ENCODE measurements at places on chromosomes 16 and 17.
A peak's percentile ranks its signal among the peaks of the same experiment; 100 is the strongest.

GRCh38 chr16:30786115-30786935 is 680 bp downstream of the ZNF629 start:
- peak overlapping the region; percentile 87 for H3K27ac ChIP-seq
- peaks cover 37% of the 10 kb centered on the region for H3K36me3 ChIP-seq
- peaks cover 23% of the 10 kb centered on the region for H3K4me1 ChIP-seq
- peak overlapping the region; percentile 99 for H3K4me3 ChIP-seq

GRCh38 chr17:76095943-76096342 is 7.6 kb downstream of the EXOC7 start:
- H3K27ac ChIP-seq = no peak overlapping the region
- H3K4me1 ChIP-seq = no peaks in the 10 kb centered on the region
- H3K36me3 ChIP-seq = peaks cover 82% of the 10 kb centered on the region
- no peak for DNase-seq

GRCh38 chr17:2283302-2283701 is 20.3 kb downstream of the SMG6 start:
- no peak overlapping the region for H3K27ac ChIP-seq
- no peaks in the 10 kb centered on the region for H3K27me3 ChIP-seq
- no peak overlapping the region for H3K4me3 ChIP-seq
- peaks cover 56% of the 10 kb centered on the region for H3K36me3 ChIP-seq
- no peaks in the 10 kb centered on the region for H3K4me1 ChIP-seq
- DNase-seq = no peak

GRCh38 chr16:83914091-83914710 is 15.3 kb downstream of the MLYCD start:
- H3K4me3 ChIP-seq = no peak overlapping the region
- H3K4me1 ChIP-seq = peaks cover 22% of the 10 kb centered on the region
- H3K36me3 ChIP-seq = peaks cover 61% of the 10 kb centered on the region
- H3K27ac ChIP-seq = no peak overlapping the region

- no peaks in the 10 kb centered on the region for H3K36me3 ChIP-seq
- H3K27me3 ChIP-seq = peaks cover 13% of the 10 kb centered on the region
- H3K4me1 ChIP-seq = peaks cover 37% of the 10 kb centered on the region
- DNase-seq = peak; percentile 57
Observed at GRCh38 chr17:60161598-60162330, 12.0 kb downstream of the CA4 start.

GRCh38 chr16:81894592-81894991 is 115.5 kb downstream of the PLCG2 start:
- no peak overlapping the region for H3K27ac ChIP-seq
- H3K27me3 ChIP-seq = no peaks in the 10 kb centered on the region
- H3K4me3 ChIP-seq = no peak overlapping the region
- no peak for DNase-seq

DNA sequence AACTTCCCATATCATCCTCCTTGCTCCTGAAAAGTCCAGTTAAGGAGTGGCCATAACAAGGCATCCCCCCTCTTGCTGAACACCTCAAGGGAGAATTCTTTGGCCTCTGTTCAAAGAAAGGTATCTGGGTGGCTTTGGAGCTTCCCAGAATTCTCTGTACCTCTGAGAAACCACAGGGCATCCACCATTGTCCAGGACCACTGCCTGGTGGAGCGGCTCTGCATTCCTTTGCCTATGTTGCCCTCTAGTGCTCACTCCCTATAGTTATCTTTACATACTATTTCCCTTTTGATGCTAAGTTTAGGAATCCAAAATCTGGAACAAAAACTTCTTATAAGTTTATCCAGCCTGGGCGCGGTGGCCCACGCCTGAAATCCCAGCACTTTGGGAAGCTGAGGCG is 30.3 kb downstream of the CHD9NB start:
- H3K27ac ChIP-seq = no peak overlapping the region
- no peaks in the 10 kb centered on the region for H3K27me3 ChIP-seq
- DNase-seq = peak; percentile 77
- no peaks in the 10 kb centered on the region for H3K4me1 ChIP-seq
- H3K4me3 ChIP-seq = no peak overlapping the region
- H3K36me3 ChIP-seq = no peaks in the 10 kb centered on the region

- no peak for DNase-seq
- H3K36me3 ChIP-seq = no peaks in the 10 kb centered on the region
- peaks cover 34% of the 10 kb centered on the region for H3K4me1 ChIP-seq
- H3K27me3 ChIP-seq = peaks cover 15% of the 10 kb centered on the region
- H3K27ac ChIP-seq = no peak overlapping the region
Observed at GRCh38 chr17:57486882-57487301, 230.6 kb downstream of the MSI2 start.

- no peaks in the 10 kb centered on the region for H3K27me3 ChIP-seq
- no peak overlapping the region for H3K4me3 ChIP-seq
- no peaks in the 10 kb centered on the region for H3K4me1 ChIP-seq
Observed at GRCh38 chr16:24525970-24526559, 13.3 kb upstream of the RBBP6 start.

GRCh38 chr16:85625485-85626117 is 12.5 kb downstream of the GSE1 start:
- no peak for DNase-seq
- no peaks in the 10 kb centered on the region for H3K36me3 ChIP-seq
- no peak overlapping the region for H3K4me3 ChIP-seq

DNA sequence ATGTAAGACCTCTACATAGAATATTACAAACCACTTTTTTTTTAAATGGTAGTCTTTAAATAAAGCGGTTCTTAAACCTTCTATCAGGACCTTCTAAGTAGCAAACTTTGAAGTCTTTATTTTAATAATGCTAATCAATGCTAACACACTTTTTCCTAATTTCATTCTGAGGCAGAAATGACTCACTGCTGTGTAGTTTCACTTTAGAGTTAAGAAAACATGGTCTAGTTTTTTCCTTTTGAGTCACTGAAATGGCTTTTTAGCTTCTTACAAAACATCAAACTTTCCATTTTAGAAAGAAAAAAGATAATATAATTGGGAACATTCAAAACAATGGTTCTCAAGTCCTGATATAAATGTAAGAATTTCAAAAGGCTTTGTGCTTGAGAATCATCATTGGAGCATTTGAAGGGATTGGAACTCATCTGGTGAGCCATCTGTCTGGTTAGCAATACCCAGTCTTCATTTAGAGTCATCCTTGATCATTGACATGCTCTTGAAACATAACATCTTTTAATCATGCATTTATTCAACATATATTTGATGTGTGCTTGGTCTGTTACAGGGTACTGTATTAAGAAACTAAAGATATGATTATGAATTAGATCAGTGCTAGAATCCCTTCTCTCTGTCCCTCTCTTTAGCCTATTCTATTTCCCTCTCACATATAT is 258.3 kb upstream of the MON1B start:
- H3K27ac ChIP-seq = no peak overlapping the region
- no peak overlapping the region for H3K4me3 ChIP-seq
- no peaks in the 10 kb centered on the region for H3K4me1 ChIP-seq
- H3K27me3 ChIP-seq = no peaks in the 10 kb centered on the region
